ENCODE measurements at places on chromosomes 3 and 15.

DNA sequence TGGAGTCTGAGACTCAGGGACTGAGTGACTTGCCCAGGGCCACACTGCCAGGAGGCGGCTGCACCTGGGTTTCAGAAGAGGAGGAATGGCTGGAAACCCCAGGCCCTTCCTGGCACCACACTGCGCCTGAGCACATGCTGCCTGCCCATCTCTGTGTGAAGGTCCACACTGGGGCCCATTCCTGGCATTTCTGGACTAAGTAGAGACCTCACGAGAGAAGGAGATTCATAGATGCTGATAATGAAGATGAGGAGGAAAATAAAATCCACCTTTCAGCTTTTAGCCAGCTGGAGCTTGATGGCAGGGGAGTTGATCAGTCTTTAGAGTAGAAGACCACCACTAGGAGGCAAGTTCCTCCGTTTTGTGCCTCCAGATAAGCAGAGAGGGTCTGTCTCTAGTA lies 40.2 kb upstream of the TF start:
- DNase-seq, result no peak

DNA sequence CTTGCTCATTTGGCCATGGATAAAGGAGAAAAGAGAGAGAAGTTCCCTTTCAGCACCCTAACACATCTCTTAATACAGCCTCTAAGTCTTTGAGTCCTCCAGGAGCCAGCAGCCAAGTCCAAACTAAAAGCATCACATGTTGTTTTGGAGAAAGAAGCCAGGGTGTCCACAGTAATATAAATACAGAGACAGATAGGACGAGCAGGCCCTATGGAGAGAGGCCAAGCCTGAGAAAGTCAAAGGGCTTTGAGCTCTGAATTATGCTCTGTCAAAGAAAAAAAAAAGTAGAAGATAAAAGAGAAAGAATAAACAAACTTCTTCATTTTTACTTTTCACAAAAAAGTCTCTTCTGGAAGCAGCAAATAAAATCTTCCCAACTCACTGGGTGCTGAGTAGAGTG lies 92.4 kb upstream of the THBS1 start:
- no peak for DNase-seq

- no peak for DNase-seq
Observed at GRCh38 chr15:99478977-99479376, 86.8 kb upstream of the MEF2A start.

DNA sequence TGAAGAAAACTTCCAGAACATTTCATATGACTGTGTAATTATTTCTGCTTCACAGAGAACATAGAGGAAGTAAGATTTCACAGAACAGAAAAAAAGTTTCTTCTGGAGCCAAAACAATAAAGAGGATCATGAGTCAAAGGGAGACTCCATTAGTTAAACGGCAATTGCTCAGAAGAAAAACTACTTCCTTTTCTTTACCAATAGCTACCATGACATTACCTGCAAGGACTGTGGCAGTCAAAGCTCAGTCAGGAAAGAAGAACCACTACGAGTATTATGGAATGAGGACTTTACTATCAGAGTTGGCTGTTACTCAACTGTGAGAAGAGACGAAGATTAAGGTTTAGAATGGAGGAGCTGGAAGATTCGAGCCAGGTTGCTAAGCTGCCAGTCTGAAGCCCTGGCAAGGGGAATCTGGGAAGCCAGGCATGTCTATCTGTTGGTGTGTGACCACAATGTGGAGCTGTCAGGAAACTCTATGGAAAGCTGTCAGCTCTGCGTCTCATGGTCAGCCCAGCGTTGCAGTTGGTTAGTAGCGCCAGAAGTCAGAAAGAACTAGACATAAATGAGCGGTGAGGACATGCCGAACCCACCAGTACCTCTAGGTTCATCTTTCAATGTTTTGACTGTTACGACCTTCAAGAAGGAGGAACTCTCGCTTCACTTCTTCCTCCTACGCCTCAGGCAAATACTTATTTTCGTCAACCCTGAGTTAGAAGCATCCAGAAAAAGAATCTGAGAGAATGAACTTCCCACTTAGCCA lies 604.3 kb downstream of the FGF12 start:
- no peak for DNase-seq

DNA sequence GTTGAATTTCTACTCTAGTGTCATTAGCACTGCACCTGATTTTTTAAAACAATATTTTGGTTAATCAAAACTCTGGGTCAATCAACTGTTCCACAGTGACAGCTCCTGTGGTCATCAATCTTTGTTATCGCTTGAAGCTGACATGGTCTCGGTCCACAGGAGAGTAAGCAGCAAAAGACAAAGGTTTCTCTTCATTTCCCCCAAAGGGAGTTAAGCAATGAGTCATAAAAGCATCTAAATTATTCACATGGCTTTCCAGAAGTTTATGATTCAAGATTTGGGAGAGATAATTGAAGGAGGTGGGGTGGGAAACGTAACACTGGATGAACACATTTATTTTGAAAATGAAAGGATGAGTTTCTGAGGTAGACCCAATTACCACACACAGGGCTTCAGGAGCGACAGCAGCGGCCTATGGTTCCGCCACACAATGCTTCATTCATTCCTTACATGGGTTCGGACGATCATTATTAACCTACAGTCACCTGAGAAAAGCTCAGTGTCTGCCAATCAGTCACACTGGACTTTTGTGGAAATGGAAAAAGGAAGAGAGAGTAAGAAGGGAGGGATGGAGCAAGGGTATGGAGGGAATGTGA lies 505.1 kb downstream of the FHIT start:
- no peak for DNase-seq

- no peak for DNase-seq
Observed at GRCh38 chr3:127786353-127787070, 35.8 kb downstream of the MGLL start.

DNA sequence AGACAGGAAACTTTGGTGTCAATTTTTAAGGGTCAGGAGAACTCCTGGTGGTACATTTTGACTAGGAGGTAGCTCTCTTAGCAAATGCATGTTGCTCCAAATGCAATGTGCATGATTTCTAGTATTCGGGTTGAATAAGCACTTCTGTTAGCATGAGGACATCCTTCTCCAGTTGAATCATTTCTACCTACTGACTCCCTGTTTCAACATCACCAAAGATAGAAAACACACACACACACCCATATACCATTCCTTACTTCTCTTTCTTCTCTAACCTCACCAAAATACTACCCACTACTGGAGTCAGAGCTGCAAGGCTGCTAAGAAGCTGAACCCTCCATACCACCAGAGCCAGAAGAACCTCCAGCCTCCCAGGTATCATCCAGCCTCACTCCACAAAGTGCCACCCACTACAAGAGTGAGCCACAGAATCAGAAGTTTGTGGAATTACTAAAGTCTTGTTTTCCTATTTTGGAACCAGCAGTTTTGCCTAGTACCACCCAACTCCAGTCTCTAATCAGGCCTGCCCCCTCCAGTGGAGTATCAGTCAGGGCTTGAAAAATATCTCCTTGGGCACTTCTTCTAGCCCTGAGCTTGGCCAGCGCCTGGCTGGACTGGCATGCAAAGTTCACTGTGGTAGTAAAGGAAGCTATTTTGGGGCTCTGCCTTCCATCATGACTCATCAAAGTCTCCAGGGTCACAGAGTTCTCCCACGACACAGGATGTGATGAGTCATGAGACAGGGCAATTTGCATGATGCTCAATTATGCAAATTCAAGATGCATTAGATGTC lies 110.3 kb downstream of the CYP19A1 start:
- no peak for DNase-seq

GRCh38 chr3:25751725-25752124 lies 31.5 kb downstream of the NGLY1 start:
- no peak for DNase-seq

- DNase-seq, result no peak
Observed at GRCh38 chr3:158532099-158532734, 38.8 kb upstream of the MLF1 start.
